Osteocyte (in vitro differentiated cells): ENCODE measurements at places on chromosomes 5 and 9. TPM values are rescaled to one million over a fixed set of nuclear protein-coding genes. Genes with fewer than 3 reads are reported as not detected.

DNA sequence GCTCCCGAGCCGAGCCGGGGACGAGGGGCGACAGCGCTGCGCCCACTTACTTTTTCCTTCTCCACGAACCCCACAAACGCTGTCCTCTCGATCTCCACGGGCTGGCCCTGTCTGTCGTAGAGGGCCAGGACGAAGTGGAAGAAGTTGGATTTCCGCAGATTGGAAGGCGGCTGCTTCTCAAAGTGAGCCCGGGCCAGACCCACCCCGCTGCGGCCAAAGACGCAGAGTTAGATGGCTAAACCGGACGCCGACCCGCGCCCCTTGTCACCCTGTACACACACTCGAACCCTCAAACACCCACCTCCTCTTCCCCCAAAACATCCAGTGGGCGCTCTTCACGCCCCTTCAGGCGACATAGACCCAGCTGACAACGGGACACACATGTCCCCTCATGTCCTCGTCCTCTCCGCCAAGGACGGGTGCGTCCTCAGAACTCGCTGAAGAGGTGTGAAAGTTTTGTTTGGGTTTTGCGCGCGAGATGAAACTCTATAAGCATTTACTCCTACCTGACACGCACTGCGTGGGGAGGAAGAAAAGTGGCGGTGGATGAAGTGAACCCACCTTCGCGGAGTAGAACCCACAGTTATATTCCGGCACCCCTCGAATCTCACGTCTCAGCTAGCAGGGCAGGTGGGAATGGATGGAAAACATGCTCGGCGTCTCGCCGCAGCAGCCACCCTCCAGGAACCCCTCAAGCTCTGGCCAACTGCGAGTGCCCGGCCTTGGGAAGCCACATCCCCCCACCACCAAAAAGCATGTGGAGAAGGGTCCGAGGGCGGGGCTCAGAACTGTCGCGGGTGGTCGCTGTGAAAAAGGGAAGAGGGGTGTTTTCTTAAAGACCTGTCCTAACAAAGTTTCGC, 2.6 kb downstream of the EBF1 start:
- H3K27me3 ChIP-seq, result no peaks in the 10 kb centered on the region
- peak overlapping the region; percentile 99 for H3K4me3 ChIP-seq
- peaks cover 68% of the 10 kb centered on the region for H3K4me1 ChIP-seq
- peak overlapping the region; percentile 100 for H3K27ac ChIP-seq
- peaks cover 52% of the 10 kb centered on the region for H3K36me3 ChIP-seq

GRCh38 chr5:117652958-117653280, 1078.3 kb upstream of the SEMA6A start:
- no peaks in the 10 kb centered on the region for H3K27me3 ChIP-seq
- H3K4me3 ChIP-seq, result no peak overlapping the region
- no peaks in the 10 kb centered on the region for H3K36me3 ChIP-seq
- H3K27ac ChIP-seq, result no peak overlapping the region
- no peak for DNase-seq
- peaks cover 11% of the 10 kb centered on the region for H3K4me1 ChIP-seq

GRCh38 chr5:43313854-43314457, 744 bp upstream of the HMGCS1 start:
- peaks cover 36% of the 10 kb centered on the region for H3K4me1 ChIP-seq
- H3K36me3 ChIP-seq, result no peaks in the 10 kb centered on the region
- H3K4me3 ChIP-seq, result peak overlapping the region; percentile 95
- no peaks in the 10 kb centered on the region for H3K27me3 ChIP-seq

Gene AFAP1L1
- total RNA-seq, result 2.2 and 2.3 TPM in 2 replicates

Gene FOXD1
- 64.1 and 73.4 TPM in 2 replicates for total RNA-seq

DNA sequence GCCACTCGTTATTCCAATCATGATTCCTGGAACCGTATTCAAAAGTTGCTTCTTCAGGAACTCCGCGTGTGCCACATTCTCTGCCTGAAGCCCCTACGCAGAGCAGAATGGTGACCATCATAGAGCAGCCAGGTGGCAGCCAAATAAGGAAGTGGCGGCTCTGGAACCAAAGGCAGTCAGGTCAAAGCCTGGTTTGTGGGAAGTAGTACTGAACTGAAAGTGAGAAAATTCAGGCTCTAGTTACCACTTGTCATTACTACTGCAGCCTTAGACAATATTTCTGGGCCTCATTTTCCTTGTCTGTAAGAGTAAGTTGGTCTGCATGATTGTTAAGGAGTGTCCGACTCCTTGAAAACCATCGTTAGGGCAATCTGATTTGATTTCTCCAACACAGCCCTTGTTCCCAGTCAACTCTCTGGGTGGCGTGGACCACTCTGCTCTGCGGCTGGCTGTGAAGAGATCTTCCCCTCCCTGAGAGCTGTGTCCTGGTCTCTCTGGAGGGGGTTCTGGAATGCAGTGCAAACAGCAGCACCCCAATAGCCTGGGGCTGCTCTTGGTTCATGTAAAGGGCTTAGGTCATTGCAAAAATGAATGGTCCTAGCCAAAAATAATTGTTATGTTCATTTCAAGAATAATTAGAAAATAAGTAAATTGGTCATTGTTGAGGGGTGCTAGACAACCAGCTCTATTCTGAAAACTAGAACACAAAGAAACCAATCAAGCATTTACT, 102.4 kb downstream of the MED27 start:
- H3K36me3 ChIP-seq, result peaks cover 5% of the 10 kb centered on the region
- no peak overlapping the region for H3K4me3 ChIP-seq
- H3K27ac ChIP-seq, result no peak overlapping the region

- no peaks in the 10 kb centered on the region for H3K27me3 ChIP-seq
- no peaks in the 10 kb centered on the region for H3K36me3 ChIP-seq
- H3K27ac ChIP-seq, result no peak overlapping the region
- H3K4me1 ChIP-seq, result peaks cover 24% of the 10 kb centered on the region
- DNase-seq, result no peak
- H3K4me3 ChIP-seq, result no peak overlapping the region
Measured at GRCh38 chr9:113484258-113484730, 20.8 kb downstream of the RGS3 start.

Gene PDCD1LG2
- 1.7 TPM in 2 replicates for total RNA-seq

DNA sequence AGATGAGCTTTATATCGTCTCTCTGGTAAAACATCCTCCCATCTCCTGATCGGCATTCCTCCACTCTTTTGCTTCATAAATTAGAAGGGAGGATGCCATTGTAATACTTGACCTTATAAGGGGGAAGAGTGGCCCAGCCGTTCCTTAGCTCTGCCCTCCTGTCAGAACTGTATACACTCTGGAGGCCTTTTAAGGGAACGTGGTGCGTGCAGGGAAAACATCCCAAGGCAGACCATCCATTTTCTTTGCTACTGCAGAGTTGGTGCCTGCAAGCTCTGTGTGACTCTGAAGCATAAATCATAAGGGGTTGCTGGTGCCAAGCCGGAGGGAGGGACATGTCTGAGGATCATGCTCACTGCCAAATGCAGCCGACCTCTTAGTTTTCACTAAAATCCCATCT, 90.4 kb downstream of the PGM5 start:
- no peak overlapping the region for H3K27ac ChIP-seq
- H3K36me3 ChIP-seq, result no peaks in the 10 kb centered on the region
- DNase-seq, result no peak

Gene BBLN
- total RNA-seq, result 93.3 and 93.9 TPM in 2 replicates

GRCh38 chr5:171907725-171908343, 98.6 kb downstream of the FBXW11 start:
- no peak overlapping the region for H3K4me3 ChIP-seq
- no peaks in the 10 kb centered on the region for H3K27me3 ChIP-seq
- H3K4me1 ChIP-seq, result peaks cover 17% of the 10 kb centered on the region

DNA sequence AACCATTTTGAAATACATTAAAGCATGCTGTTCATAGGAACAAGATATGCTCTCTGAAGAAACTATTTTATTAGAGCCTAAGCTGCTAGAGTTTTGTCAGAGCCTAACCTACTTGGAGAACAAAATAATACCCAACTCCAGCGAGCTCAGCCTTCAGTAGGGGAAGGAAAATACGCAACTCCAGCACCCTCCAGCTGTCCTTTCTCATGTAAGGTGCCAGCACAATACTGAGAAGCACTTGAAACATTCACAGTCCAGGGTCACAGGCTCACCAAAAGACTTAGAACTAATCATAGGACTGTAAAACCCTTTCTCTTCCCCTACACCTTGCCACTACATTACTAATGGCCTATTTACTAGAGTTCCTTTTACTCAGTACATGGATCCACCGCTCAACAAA, 18.9 kb downstream of the DPYSL3 start:
- no peaks in the 10 kb centered on the region for H3K4me1 ChIP-seq
- H3K4me3 ChIP-seq, result no peak overlapping the region
- DNase-seq, result no peak
- H3K27me3 ChIP-seq, result no peaks in the 10 kb centered on the region
- H3K36me3 ChIP-seq, result no peaks in the 10 kb centered on the region
- peak overlapping the region; percentile 15 for H3K27ac ChIP-seq

DNA sequence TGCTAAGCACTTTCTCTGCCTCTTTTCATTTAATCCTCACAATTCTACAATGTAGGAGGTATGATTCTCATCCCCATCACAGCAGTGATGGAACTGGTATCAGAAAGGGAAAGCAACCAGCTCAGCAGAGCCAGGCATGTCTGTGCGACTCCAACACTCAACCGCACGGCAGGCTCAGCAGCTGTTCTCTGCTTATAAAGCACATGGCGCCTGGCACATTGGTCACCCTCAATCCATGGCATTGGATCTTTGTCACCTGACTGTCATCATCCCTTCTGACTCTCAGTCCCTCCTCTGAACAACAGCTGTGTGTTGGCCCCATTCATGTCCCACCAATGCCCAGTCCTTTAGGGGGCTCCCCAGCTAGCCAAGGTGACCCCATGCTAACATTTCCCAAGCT, 45.1 kb upstream of the HAND1 start:
- peaks cover 6% of the 10 kb centered on the region for H3K4me1 ChIP-seq
- no peak overlapping the region for H3K4me3 ChIP-seq

- H3K27ac ChIP-seq, result no peak overlapping the region
- no peak for DNase-seq
- peaks cover 17% of the 10 kb centered on the region for H3K4me1 ChIP-seq
- no peaks in the 10 kb centered on the region for H3K36me3 ChIP-seq
Measured at GRCh38 chr5:96408841-96409538, 24.1 kb downstream of the PCSK1 start.

- H3K4me3 ChIP-seq, result no peak overlapping the region
- no peak for DNase-seq
- peaks cover 6% of the 10 kb centered on the region for H3K36me3 ChIP-seq
- H3K27ac ChIP-seq, result peak overlapping the region; percentile 59
Measured at GRCh38 chr5:157748760-157749461, 5.4 kb downstream of the LSM11 start.

DNA sequence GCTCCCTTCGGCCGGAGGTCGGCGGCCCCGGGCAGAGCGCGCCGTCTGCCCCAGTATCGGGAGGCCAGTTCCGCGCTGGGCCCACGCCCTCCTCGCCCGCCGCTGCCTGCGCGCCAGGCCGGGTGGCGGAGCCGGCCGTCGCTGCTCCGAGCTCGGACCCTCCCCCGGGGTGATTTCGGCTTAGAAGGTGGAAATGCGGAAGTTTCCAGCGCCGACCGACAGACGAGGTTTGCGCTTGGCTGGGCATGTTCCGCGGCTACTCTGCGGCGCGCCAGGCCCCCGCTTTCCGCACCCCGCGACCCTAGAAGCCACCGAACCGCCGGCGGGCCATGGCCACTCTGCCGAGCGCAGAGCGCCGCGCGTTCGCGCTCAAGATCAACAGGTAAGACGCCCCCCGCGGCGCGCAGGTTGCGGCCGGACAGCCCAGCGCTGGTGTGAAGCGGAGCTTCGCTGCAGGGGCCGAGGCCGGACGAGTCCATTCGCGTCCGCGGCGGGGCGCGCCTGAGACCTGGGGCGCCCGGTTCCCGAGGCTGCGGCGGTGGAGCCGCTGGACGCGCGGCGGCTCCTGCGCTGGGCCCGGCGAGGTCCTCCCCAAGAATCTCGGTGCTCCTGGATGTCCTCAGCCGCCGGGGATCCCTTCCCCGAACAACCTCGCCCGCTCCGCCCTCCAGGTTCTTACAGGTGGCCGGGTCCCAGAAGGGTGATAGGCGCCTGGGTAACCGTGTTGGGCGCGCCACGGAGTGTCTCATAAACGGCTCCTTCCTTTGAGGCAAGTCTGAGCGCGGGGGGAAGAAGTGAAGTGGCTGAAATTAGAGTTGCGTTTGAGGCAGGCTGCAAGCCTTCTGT, at the start of gene DOCK8:
TSS of gene DOCK8 (plus strand) at position 218 of the 846 bp plus-strand sequence. CDS start at position 330, 112 bp downstream.
- peak within 1 kb of the TSS; percentile 59 for H3K4me3 ChIP-seq
- H3K36me3 ChIP-seq, result no peaks in the 10 kb centered on the region
- peaks cover 3% of the 10 kb centered on the region for H3K4me1 ChIP-seq
- no peak within 1 kb of the TSS for H3K27ac ChIP-seq
- no peak for DNase-seq
- peaks cover 33% of the 10 kb centered on the region for H3K27me3 ChIP-seq

DNA sequence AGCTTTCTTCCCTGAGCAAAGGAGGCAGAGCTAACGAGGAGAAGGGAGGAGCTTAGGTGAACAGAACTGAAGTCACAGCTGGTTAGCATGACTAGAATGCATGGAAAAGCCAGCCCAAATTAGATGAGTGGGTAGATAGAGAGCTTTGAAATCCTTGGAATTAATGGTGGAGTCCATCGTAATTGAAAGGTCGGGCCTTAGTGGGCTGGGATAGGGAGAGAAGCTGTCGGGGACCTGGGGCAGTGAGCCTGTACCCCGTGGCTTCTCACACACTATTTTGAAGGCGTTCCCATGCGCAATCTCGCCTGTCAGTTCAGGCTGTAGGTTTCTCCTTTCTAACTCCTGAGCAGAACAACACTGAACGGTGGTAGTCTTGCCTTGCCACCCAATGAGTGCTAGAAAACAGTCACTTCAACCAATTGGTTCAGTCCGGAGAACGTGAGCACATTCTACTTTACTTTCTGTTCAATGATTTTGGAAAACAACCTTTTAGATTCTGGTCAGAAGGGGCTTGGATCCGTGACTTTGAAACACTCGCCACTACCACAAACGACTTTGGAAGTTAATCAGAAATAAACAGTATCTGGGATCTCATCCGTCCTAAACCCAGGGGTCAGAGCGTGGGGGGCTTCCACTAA, 655 bp upstream of the RAI14 start:
- peak overlapping the region; percentile 89 for H3K27ac ChIP-seq
- peaks cover 46% of the 10 kb centered on the region for H3K4me1 ChIP-seq
- H3K36me3 ChIP-seq, result peaks cover 2% of the 10 kb centered on the region
- peak overlapping the region; percentile 84 for H3K4me3 ChIP-seq

Gene DHFR
- 17.0 and 18.5 TPM in 2 replicates for total RNA-seq

GRCh38 chr5:12683249-12683648, 779.0 kb upstream of the CTNND2 start:
- H3K4me1 ChIP-seq, result no peaks in the 10 kb centered on the region
- H3K36me3 ChIP-seq, result no peaks in the 10 kb centered on the region
- H3K27ac ChIP-seq, result no peak overlapping the region
- no peak for DNase-seq
- peaks cover 5% of the 10 kb centered on the region for H3K27me3 ChIP-seq
- no peak overlapping the region for H3K4me3 ChIP-seq

GRCh38 chr9:70571258-70571657, 156.8 kb upstream of the KLF9 start:
- H3K27me3 ChIP-seq, result no peaks in the 10 kb centered on the region
- no peaks in the 10 kb centered on the region for H3K36me3 ChIP-seq
- no peak overlapping the region for H3K27ac ChIP-seq
- H3K4me1 ChIP-seq, result peaks cover 43% of the 10 kb centered on the region
